ENCODE measurements at places on chromosomes 2 and 18. TPM values are rescaled to one million over a fixed set of nuclear protein-coding genes. Genes with fewer than 3 reads are reported as not detected.

The FMNL2 gene
- 23.7 TPM for total RNA-seq

DNA sequence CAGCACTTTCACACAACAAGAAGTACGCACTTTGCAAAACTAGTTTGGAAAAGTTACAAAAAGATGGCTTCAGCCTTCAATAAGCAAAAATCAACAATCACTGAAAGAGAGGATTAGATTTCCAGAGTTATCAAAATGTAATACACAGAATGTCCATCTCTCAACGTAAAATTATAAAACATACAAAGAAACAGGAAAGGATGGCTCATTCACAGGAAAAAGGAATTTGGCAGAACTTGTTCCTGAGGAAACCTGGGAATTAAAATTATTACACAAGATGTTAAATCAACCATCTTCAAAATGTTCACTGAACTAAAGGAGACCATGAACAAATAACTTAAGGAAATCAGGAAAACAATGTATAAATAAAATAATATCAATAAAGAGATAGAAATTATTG lies 8.0 kb downstream of the C2orf92 start:
- H3K36me3 ChIP-seq = no peaks in the 10 kb centered on the region
- DNase-seq = no peak
- H3K4me3 ChIP-seq = no peak overlapping the region
- no peak overlapping the region for H3K27ac ChIP-seq

The FOXI3 gene
- not detected for total RNA-seq

DNA sequence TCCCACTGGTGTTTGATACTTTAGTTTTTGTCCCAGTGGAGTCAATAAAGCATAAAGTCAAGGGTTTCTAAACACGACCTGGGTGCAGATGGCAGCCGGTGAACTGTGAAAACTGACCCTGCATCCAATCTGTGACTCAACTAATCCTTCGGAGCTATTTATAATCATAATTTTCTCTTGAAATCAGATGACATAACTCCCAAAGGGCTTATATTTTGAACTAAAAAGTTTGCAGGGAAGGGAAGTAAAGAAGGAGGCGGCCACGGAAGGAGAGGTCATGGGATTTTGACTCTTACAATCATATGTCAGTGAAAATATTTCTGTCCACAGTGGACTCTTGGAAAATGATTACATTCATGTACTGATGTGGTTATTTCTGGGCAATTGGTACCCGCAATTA lies 178.5 kb downstream of the PDE1A start:
- no peak overlapping the region for H3K27ac ChIP-seq
- H3K4me3 ChIP-seq = no peak overlapping the region
- no peaks in the 10 kb centered on the region for H3K27me3 ChIP-seq
- no peaks in the 10 kb centered on the region for H3K36me3 ChIP-seq

DNA sequence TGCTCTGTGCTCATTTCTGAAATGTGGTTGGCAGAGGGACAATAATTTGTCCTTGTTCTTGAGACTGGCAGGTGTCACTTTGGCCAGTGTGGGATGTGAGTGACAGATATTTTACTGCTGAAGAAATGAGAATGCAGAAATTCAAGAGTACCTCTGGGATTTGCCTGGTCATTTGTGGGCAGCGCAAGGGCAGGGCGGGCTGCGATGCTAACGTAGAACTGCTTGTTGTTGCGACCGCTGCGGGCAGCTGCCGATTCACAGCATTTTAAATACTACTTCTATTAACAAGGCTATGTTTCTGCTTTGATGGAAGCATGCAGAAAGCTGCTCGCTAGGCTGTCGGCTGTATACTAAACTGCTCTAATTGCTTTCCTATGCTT lies 268.6 kb downstream of the FIGN start:
- no peak for DNase-seq
- H3K36me3 ChIP-seq = no peaks in the 10 kb centered on the region
- H3K27me3 ChIP-seq = no peaks in the 10 kb centered on the region
- H3K4me3 ChIP-seq = no peak overlapping the region
- peaks cover 6% of the 10 kb centered on the region for H3K4me1 ChIP-seq
- no peak overlapping the region for H3K27ac ChIP-seq

GRCh38 chr18:8091035-8091434 lies 518.2 kb upstream of the RAB12 start:
- H3K36me3 ChIP-seq = peaks cover 5% of the 10 kb centered on the region
- H3K27me3 ChIP-seq = no peaks in the 10 kb centered on the region
- no peak overlapping the region for H3K4me3 ChIP-seq

DNA sequence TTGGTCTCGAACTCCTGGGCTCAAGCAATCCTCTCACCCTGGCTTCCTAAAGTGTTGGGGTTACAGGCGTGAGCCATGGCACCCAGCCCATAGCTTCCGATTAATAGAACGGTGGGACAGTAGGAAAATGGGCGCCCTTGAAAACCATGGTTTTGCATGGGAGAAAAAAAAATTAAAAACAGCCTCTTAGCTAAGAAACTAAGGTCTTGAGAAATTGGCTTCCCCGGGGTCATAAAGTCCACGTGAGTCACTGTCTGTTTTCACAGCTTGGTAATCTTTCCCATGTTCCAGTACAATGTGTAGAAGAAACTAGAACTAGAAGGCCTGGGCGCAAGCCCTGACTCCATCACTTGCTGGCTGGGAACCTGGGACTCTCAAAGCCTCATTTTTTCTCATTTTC lies 20.7 kb downstream of the B3GNT2 start:
- H3K27me3 ChIP-seq = no peaks in the 10 kb centered on the region
- no peaks in the 10 kb centered on the region for H3K36me3 ChIP-seq
- peak overlapping the region; percentile 36 for H3K27ac ChIP-seq
- H3K4me3 ChIP-seq = no peak overlapping the region
- no peak for DNase-seq

The HOXD12 gene
- not detected for total RNA-seq

The RAB10 gene
- 106 TPM for total RNA-seq

DNA sequence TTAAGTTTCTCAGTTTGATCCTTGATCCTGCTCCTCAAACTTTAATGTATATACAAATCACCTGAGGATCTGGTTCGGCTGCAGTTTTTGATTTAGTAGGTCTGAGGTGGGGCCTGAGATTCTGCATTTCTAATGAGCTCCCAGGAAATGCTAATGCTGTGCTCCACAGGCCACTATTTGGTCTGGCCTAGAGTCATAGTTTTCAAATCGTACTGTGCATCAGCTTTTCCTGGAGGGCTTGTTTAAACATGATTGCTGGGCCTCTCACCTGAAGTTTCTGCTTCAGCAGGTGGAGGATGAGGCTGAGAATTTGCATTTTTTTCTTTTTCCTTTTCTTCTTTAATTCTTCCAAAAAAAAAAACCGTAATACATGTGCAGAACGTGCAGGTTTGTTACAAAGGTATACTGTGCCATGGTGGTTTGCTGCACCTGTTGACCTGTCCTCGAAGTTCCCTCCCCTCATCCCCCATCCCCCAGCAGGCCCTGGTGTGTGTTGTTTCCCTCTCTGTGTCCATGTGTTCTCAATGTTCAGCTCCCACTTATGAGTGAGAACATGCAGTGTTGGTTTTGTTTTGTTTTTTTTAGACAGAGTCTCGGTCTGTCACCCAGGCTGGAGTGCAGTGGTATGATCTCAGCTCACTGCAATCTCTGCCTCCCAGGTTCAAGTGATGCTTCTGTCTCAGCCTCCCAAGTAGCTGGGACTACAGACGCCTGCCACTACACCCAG lies 42.2 kb upstream of the CD28 start:
- H3K4me3 ChIP-seq = no peak overlapping the region
- H3K27me3 ChIP-seq = no peaks in the 10 kb centered on the region
- no peak for DNase-seq

DNA sequence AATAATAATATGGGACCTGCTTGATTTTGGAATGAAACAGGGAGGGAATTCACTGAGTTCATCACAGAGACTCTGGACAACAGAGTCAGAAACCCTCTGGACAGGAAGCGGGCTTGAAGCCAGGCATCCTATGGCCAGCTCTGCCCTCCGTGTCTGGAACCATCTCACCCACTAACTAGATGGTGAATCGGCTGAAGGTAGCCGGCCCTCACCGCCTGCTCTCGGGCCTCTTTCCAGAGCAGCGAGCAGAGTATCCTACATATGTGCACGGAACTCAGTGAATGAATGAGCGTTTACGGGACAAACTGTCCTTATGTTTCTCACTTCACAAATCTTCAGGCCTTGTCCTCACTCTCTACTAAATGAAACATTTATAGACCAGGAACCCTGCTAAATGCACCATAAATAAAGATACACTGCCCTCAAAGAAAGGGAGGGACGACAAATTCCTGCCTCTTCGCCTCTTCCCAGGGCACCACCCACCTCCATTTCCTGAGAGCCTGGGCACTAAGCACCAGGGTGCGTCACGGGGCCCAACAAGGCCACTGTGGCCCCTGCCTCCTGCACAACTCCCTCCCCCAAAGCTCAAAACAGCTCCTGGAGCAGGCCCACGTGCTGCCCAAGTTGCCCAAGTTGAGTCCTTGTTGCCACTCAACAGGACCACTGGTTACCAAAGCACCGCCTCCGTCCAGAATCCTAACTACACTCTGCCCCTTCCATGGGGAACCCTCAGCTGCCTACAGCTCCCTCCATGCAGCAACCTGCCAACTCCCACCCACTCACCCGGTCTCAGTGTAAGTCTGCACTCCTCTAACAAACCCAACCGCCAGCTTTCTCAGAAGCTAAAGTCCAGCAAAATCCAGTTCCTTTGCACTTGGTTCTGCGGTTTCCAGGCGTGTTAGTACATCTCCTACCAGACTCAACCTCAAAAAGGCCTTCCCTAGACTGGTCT lies 1.7 kb downstream of the TBC1D8 start:
- peak overlapping the region; percentile 80 for H3K4me3 ChIP-seq
- peaks cover 40% of the 10 kb centered on the region for H3K4me1 ChIP-seq
- no peaks in the 10 kb centered on the region for H3K27me3 ChIP-seq
- no peak overlapping the region for H3K27ac ChIP-seq

- H3K36me3 ChIP-seq = no peaks in the 10 kb centered on the region
- no peaks in the 10 kb centered on the region for H3K27me3 ChIP-seq
- no peak for DNase-seq
- H3K4me1 ChIP-seq = no peaks in the 10 kb centered on the region
Observed at GRCh38 chr18:50473881-50474280, 86.0 kb upstream of the MAPK4 start.

- no peaks in the 10 kb centered on the region for H3K27me3 ChIP-seq
- peak overlapping the region; percentile 72 for H3K4me3 ChIP-seq
- peaks cover 28% of the 10 kb centered on the region for H3K4me1 ChIP-seq
- H3K36me3 ChIP-seq = no peaks in the 10 kb centered on the region
- DNase-seq = peak; percentile 79
Observed at GRCh38 chr2:27583390-27583915, 611 bp downstream of the ZNF512 start.

The UGT1A3 gene
- not detected for total RNA-seq

DNA sequence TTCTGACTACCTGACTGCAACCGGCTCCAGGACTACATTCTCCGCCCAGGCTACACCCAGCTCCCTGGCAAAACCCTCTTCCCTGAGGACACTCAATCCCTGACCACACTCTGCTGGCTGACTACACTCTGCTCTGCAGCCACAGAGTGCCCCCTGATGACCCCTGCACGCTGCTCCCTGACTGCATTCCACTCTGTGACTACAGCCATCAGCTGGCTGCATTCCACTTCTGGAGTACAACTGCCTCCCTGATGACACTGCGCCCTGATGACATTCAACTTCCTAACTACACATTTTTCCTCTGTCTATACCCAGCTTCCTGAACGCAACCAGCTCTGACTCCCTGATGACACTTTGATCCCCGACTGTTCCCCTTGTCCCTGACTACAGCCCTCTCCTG lies 71.3 kb upstream of the NRXN1 start:
- no peak overlapping the region for H3K4me3 ChIP-seq
- no peak overlapping the region for H3K27ac ChIP-seq
- no peaks in the 10 kb centered on the region for H3K4me1 ChIP-seq
- H3K27me3 ChIP-seq = no peaks in the 10 kb centered on the region
- no peaks in the 10 kb centered on the region for H3K36me3 ChIP-seq
- DNase-seq = no peak

- peaks cover 41% of the 10 kb centered on the region for H3K4me1 ChIP-seq
- no peak for DNase-seq
- no peaks in the 10 kb centered on the region for H3K27me3 ChIP-seq
- no peaks in the 10 kb centered on the region for H3K36me3 ChIP-seq
- H3K4me3 ChIP-seq = peak overlapping the region; percentile 95
Observed at GRCh38 chr2:62705859-62706720, 577 bp downstream of the EHBP1 start.

The ANKRD30B gene
- total RNA-seq = not detected

DNA sequence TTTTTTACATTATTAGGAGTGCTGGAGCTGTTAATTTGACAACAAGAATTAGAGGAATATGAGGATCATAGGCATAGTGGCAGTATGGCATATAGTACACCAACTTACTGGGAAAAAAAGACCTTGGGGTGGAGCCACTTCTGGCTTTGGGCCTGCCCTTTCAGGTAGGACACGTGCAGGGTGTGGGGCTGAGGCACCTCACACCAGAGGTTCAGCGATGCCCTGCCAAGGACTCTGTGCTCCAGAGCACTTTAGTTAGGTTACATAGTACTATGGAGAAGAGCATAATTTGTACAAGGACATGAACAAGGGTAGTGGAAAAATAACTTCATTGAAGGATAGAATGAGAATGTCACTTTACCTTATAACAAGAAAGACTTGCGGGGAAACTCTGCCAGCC lies 77.1 kb upstream of the CD302 start:
- no peaks in the 10 kb centered on the region for H3K36me3 ChIP-seq
- no peak overlapping the region for H3K4me3 ChIP-seq
- H3K27ac ChIP-seq = no peak overlapping the region
